ENCODE measurements at places on chromosomes 16 and 17.

DNA sequence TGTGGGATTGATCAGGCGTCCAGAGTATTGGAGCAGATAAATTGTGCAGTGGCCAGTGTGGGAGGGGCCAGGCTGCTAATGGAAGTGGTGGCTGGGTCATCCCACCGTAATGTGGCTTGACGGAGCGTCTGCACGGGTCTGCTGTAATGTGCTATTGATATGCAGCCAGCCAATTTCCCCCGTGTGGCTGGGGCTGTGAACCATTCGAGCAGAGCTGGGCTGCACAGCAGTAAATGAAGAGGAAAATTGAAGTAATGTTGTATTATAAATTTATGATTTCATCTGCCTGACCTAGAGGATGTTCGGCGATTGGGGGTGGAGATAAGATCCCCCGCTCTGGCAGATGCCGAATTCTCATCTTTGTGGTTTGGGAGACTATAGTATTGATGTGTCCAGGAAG is 121.5 kb downstream of the CCDC182 start:
- DNase-seq, result no peak

- DNase-seq, result no peak
Measured at GRCh38 chr16:11964761-11965551, at the start of gene TNFRSF17. Gene TNFRSF17, plus strand, starts transcription at chr16:11965210. Its CDS starts 115 bp downstream, at chr16:11965325.

GRCh38 chr17:33551911-33552310 is 258.8 kb upstream of the ASIC2 start:
- DNase-seq, result no peak

DNA sequence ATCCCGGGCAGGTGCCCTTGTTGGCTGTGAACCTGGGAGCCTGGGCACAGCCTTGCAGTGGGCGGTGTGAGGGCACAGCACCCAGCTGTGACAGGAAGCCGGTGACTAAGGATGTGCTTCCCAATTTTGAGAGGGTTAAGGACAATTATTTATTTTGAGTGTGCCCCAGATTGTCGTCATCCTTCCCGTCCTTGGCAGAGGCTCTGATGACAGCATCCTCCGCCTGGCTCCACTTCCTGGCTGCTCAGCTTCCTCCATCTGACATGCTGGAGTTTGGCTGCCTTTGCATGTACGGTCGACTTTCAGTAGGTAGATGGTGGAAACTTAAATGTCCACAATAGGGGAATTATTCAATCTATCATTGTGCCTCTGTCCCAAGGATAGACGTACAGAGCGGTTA is 282.4 kb upstream of the EEF2KMT start:
- no peak for DNase-seq

DNA sequence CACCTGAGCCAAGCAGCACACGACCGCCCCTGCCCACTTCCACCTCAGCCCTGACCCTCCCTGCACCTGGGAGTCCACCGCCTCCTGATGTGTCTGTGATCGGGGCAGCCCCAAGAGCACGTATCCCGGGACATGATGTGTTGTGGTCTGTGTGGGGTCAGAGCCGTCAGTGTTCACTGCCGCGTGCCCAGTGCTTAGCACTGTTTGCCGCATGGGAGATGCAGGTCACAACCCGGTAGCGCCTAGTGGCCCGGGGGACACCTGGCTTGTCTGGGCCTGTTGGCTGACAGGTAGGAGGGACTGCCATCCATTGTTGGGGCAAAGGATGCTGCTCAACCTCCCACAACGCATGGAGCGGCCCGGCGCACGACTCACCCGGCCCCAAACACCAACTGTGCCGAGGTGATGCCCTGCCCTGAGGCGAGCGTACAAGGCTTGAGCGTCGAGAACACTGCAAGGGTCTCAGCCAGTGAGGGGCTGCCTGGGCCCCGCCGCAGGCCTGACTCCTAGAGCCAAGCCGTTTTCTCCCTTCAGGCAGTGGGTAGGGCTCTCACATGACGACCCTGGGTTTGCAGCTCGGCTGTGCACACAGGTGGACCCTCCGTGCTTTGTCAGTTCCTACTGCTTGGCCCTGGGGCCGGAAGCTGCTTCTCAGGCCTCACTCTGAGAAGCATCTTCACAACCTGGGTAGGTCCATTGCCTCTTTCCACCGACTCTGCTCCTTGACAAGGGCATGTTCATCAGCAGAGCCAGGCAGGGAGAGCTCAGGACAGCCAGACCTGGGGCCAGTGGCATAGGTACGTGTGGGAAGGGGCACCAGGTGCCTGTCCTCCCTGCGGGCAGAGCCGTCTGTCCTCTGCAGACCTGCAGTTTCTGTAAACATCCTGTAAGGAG is 5.9 kb upstream of the C16orf95 start:
- DNase-seq, result no peak

Measured in activated CD4-positive, CD25-positive, alpha-beta regulatory T cell (primary cell).